ENCODE measurements at places on chromosomes 12 and 14.

GRCh38 chr14:100439781-100440180 is 116.6 kb downstream of the SLC25A47 start:
- DNase-seq: no peak

- no peak for DNase-seq
These were observed 1562.4 kb downstream of the AACS start for GRCh38 chr12:126627596-126627995.

DNA sequence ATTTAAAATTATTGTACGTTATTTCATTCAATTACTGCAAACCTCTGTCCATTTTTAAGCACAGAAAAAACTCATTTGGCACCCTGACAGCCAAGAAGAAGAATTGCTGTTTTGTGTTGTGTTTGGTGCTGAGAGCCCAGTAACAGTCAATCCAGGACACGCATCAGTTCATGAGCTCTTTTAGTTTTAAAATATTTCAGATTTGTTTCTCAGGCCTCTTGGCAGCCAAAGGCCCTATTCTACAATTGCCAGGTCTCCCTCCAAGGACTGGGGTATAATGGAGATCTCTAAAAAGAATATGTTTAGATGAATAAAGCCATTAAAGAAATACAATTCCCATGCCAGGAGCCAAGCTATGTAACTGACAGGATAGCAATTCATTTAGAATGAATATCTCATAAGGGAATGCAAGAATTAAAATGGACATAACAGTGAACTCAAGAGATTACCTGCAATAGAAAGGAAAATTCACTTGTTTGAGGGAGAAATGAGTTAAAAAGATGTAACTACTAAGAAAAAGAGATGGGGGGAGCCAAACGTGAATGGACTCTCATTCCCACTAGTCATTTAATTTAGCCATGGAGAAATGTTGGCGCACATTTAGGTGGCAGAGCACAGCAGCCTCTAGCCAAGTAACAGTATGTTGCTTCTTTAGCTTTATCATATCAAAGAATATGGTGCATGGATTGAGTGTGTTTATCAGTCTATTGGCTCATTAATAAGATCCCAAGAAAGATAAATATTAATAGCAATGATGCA is 140.6 kb upstream of the PELI2 start:
- DNase-seq: no peak

GRCh38 chr14:57729208-57730187 is 136.4 kb downstream of the SLC35F4 start:
- DNase-seq: no peak

DNA sequence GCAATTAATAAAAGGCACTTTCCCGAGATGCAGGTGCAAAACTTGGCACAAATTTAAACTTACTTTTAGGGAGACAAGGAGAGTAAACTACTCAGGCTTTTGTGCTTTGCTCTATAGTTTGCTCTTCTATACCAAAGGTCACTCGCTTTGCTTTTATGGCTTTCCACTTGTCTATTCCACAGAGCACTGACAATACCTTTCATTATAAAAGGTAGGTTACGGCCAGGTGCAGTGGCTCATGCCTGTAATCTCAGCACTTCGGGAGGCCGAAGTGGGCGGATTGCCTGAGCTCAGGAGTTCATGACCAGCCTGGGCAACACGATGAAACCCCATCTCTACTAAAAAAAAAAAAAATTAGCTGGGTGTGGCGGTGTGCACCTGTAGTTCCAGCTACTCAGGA is 32.9 kb downstream of the ALKBH1 start:
- no peak for DNase-seq

DNA sequence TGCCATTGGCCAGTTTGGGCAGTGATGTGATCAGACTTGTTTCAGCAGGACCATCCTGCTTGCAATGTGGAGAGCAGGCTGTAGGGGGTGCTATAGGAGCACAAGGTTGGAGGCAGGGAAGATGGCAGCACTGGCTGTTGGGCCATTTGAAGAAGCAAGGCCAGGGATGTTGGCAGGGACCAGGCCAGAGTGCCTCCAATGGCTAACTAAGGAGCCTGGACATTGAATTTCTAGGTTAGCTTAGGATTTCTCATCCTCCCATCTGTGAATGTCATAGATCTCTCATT is 23.5 kb downstream of the FGF23 start:
- no peak for DNase-seq

DNA sequence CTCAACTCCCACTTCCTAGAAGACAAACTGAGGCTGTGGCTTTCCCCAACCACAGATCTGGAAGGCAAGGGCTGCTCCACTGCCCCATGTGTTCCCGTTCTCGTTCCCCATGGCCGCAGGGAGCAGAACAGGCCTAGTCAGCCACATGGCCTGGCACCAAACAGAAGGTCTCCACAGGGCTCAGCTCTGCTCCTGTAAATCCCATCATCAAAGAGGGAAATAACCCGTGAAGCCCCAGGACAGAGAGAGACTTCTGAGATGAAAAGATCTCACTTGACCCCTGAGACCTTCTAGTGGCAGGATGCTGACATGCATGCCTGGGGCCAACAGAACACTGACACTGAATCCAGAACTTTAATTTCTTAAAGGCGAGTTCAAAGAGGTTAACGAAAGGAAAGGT is 68.9 kb downstream of the BCL11B start:
- no peak for DNase-seq

DNA sequence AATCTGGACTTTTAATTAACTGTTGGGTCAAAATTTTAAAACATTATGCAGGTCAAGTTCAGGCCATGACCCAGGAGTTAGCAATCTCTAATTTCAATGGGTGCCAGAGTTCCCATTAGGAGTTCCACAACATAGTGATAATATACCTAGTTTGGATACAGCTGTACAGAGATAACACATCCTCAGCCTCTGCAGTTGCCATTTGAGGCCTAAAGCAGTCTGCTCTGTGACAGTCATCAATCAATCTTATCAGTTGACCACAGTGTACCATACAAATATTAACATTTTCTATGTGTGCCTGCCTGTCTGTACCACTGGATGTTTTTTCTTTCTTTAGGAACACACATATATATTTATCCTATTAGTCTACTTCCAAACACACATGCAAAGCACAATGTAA is 54.0 kb upstream of the BBS10 start:
- no peak for DNase-seq

DNA sequence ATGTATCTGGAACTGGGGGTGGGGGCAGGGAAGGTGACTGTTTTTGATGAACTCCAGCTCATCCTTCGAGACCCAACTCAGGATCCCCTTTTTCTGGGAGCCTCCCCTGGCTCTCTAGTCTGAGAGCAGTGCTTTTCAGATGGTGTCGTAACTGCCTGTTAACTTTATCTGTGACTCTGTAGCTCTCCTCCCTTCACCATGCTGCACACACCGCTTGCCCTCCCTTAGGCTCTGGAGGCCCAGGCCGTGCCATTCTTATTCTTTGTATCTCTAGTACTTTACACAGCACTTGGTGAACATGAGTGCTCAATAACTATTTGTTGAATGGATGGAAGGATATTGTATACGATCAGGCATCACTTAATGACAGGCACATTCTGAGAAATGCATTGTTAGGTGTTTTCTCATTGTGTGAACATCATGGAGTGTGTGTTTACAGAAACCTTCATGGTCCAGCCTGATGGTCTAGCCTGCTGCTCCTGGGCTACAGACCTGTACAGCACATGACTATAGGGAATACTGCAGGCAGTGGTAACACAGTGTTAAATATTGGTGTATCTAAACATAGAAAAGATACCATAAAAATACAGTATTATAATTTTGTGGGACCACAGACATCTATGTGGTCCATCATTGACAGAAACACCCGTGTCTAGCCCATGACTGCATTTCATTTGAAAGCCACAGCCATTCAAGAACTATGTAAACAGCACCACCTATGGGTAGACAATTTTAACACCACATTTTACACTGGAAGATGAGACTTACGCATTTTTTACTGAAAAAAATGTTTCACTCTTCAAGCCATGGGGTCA is 91.8 kb downstream of the EML1 start:
- no peak for DNase-seq

DNA sequence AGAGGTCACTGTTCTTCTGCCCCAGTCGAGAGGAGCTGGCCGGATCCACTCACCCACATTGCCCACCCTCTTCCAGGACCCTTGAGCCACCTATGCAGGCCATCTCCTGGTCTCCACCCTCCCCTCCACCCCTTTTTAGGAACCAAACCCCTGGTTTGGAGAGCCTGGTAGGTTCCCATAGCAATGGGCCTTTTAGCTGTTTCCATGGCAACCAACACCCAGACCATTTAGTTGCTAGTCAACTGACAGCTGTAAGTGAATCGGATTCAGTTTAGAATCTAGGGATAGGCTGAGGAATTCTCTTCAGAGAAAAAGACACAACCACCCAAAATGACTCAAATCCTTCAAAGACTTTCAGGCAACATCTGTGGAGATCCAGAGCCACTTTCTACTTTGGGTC is 16.5 kb downstream of the NPC2 start:
- DNase-seq: no peak

DNA sequence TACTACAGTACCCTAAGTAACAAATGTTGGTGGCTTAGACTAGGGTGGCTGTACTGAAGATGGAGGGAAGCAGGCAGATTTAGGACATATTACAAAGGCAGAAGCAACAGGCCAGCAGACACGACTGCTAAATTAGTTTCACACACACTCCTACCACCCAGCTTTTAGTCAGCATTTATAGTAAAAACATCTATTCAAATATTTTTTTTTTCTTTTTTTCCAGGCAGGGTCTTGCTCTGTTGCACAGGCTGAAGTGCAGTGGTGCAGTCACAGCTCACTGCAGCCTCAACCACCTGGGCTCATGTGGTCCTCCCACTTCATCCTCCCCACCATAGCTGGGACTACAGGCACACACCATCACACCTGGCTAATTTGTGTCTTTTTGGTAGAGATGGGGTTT is 72.9 kb downstream of the CDK17 start:
- no peak for DNase-seq

- no peak for DNase-seq
These were observed 18.1 kb downstream of the EGLN3 start for GRCh38 chr14:33932576-33933345.

- DNase-seq: no peak
These were observed 94.6 kb downstream of the DNAH10 start for GRCh38 chr12:123856681-123857080.

GRCh38 chr12:57803319-57803893 is 15.1 kb downstream of the AVIL start:
- no peak for DNase-seq

DNA sequence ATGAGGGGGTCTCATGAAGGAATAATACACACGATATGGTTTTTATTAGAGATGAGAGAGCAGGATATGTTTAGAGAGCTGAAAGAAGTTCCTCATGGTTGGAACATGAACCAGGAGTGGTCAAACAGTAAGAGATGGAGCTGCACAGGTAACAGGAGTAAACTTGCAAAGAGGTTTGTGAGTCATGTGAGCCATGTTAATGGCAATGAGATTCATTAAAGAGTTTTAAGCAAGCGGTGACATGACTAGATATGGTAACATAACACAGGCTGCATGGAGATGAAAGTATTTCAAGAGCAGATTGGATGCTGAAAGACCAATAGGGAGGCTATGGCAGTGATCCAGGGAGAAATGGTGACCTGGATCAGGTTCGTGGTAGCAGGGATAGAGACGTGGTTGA is 62.6 kb upstream of the SSTR1 start:
- no peak for DNase-seq

DNA sequence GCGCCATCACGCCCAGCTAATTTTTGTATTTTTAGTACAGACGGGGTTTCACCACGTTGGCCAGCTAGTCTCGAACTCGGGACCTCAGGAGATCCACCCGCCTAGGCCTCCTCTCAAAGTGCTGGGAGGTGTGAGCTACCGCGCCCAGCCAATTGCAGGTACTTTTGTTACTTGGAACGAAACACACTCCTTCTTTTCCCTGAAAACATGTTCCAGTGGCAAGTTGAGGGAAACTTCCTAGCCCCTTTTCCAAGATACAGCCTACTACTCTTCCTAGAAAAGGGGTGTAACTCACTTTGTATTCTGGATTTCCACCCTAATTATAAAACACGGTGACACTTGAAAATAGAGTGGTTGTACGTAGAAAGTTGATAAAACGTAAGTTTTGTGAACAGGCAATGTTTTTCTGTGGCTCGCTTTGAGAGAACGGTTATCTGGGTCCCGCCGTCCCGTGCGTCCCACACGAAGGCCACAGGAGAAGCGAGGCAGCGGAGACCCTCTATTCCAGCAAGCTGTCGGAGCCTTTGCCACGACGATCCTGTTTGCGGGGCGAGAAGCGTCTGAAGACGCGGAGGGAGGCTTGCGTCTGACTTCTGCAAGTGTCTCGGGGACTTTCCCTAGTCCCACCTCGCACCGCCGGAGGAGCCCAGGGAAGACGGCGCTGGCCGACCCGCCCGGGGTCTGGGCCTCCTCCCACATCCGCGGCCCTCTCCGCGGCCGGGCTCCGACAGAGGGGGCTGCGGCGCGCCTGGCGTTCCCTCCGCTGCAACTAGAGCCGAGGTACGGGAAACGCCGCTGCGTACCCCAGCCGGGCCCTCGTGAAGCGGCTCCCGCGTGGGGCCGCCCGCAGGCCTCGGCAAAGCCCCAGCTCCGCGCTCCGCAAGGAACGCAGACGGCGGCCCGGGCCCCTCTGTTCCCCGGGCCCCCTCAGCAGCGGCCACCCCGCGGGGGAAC is 745 bp downstream of the CDCA4 start:
- no peak for DNase-seq

DNA sequence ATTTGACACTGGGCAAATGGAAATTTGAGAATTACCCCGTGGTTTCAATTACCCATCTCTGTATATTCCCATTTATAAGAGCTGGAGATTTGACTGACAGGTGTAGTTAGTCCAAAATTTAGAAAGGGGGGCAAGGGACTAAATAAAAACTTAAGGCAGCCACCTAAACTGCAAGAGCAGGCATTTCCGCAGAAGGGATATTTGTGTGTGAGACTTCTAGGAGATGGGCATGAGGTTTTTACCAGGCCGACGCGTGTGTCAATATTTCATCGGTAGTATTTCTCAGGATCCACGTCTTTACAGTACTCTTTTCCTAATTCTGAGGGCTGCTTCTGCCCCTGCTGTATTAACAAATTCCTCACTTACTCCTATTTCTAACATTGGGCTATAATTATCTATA is 1.4 kb downstream of the FAR2 start:
- DNase-seq: no peak

DNA sequence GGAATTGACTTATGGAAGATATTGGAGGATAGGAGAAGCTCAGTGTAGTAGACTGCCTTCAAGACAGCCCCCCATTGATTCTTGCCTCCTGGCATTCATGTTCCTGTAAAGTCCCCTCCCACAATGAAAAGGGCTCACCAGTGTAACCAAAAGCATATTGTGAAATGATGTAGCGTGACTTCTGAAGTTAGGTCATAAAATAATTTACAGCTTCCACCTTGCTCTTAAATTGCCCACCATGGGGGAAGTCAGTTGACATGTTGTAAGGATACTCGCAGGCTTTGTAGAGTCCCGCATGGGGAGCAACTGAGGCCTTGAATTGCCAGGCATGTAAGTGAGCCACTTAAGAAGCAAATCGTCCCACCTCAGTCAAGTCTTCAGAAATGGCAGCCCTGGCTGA is 25.1 kb downstream of the GTSF1 start:
- DNase-seq: no peak

Data from fibroblast of skin of left biceps (primary cell).